ENCODE measurements at places on chromosomes 6 and 20.

- peak; percentile 97 for DNase-seq
These were observed 132.8 kb downstream of the CDK19 start for GRCh38 chr6:110682460-110682853.

GRCh38 chr6:6694368-6694780, 105.9 kb downstream of the LY86 start:
- no peak for DNase-seq

GRCh38 chr6:64404396-64404795, 768.8 kb downstream of the PHF3 start:
- no peak for DNase-seq

GRCh38 chr20:57695940-57696339, 13.9 kb downstream of the PMEPA1 start:
- DNase-seq, result no peak

- no peak for DNase-seq
These were observed 29.6 kb downstream of the PMEPA1 start for GRCh38 chr20:57680131-57680716.

- peak; percentile 39 for DNase-seq
These were observed at the start of the genes ARFRP1 and ZGPAT for GRCh38 chr20:63707558-63708300. Gene ARFRP1, minus strand, starts transcription at chr20:63707976. Its CDS starts 885 bp downstream, at chr20:63707091. Gene ZGPAT, plus strand, starts transcription at chr20:63708039. Its CDS starts 542 bp downstream, at chr20:63708581.

DNA sequence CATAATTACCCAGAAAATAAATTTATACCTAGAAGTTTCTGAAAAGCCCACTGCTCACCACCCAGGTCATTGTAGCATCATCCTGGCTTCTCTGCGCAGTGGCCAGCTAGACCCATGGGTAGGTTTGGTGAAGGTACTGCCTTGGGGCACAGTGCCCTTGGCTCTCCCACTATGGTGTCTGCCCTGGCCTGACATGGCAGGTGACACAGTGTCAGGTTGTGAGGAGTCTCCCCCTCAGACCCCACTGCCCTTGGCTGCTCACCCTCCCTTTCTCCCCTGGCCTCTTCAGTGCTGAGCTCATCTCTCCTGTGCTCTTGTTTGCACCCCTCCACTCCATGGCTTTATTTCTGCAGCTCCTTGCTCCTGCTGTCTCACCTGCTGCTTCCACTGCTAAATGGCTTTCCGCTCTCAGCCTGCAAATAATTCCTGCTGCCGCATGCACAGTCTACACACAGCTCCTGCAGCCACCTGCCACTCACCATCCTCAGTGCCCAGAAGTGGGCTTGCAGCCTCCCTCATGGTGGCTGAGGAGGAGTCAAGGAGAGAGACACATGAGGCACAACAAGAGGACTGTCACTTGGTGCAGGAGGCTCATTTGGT, 313.4 kb upstream of the MOCS1 start:
- DNase-seq, result peak; percentile 24

DNA sequence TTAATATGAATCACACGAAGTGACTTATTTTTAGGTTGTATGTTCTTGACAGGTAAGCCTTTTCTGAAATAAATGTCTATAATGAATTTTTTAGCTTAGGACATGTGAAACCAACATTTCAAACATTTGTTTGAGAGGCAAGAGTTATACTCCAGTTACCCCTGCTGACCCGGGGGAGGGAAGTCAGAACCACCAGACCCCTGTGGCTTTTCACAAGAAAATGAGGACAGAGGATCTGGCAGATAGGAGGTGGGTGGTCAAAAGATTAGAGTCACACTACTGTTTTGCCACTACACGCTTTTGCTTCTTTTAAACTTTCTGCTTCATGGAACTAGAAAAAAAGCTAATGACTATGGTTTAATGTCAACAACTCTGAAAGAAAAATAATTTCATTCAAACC, 27.5 kb upstream of the ADGRF4 start:
- DNase-seq, result no peak

- DNase-seq, result no peak
These were observed 178.2 kb downstream of the HDGFL1 start for GRCh38 chr6:22747571-22747970.

GRCh38 chr20:38806855-38807655, 1.6 kb downstream of the PPP1R16B start:
- DNase-seq, result no peak

- peak; percentile 94 for DNase-seq
These were observed 416.8 kb upstream of the SPTLC3 start for GRCh38 chr20:12591949-12592470.

DNA sequence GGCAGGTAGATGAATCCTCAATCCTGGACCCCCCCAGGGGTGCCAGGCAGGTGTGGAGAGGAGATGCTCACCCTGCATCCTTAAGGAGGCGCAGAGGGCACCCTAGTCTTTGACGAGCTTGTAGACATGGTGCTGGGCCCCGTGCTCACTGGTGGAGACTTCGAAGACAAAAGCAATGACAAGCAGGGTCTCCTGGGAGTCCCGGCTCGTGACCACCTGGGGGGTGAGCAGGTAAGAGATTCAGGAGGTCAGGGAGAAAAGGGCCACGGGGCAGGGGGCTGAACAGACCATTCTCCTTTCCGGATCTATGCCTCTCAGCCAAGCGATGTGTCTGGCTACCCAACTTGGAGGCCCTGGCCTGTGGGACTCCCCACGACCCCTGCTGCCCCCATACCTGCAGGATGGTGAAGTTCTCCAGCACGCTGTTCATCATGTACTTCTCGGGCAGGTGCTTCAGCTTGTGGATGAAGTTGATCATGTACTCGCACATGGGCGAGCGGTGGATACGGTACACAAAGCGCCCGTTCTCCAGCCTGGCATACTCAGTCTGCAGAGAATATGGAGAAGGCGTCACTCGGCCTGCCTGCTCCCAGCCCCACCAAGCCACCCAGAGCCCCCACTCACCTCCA, 6.9 kb downstream of the RPL10A start:
- no peak for DNase-seq

- DNase-seq, result no peak
These were observed 501.3 kb downstream of the CD109 start for GRCh38 chr6:74197310-74197709.

DNA sequence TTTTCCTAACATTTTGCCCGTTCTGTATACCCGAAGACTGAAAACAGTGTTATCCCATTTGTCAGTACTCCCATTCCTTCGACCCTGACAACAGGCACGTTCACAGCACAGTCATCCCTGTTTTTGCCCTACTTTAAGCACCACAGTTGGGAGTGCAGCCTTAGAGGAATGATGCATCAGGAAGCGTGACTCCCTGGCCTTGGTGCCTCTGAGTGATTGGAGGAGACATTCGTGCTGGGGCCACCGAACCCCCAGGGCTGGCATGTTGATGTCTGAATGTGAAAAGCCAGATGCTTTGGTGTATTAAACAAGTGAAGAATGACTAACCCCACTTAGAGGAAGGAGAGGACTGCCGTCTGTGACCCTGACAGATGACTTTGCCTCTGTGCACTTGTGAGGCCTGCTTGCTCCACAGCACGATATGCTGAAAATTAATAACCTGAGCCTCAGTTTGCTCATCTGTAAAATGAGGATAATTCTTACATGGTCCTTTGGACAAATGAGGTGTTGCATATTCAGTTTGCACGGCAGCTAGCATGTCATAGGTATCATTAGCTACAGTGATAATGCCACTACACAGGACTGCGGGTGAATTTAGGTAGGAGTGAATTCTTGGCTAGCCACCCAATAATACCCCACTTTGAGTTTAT, 36.0 kb downstream of the STK35 start:
- DNase-seq, result no peak

GRCh38 chr6:83198486-83199172, 5.5 kb downstream of the RWDD2A start:
- no peak for DNase-seq

GRCh38 chr6:90730151-90730673, 143.3 kb upstream of the MAP3K7 start:
- no peak for DNase-seq

DNA sequence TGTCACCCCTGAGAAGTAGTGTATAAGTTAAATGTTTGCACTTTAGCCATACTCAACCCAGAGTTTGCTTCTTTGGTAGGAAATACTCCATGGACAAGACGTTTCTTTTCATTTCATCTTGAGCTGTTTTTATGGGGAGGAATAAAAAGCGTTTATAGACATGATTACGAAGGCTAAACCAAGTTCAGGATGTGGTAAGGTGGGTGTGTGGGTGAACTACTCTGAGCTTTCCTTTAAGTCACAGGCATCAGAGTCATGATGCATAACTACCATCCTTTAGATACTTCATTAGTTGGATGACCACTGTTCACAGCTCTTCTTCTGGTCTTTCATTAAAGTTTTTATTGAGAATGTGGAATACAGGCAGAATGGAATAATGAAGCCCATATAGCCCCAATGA, 48.9 kb downstream of the EBF4 start:
- DNase-seq, result no peak

DNA sequence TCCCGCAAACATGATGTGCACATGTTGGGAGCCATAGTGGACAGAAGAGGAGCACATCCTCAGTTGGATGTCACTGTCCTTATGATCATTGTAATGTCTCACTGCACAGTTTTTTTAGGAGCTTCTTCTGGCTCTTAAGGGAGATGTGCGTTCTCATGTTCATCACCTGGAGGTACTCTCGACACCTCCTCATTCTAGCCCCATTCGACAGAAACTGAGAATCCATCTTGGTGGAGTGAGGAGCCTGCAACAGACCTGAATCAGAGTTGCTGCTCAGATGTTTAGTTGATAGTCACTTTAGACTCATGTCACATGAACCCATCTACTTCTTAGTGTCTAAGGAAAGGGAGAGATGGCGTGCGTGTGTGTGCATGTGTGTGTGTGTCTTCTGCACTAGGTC, 2.3 kb upstream of the BMP6 start:
- no peak for DNase-seq

- DNase-seq, result no peak
These were observed 111.1 kb downstream of the COL12A1 start for GRCh38 chr6:75094614-75095200.

- no peak for DNase-seq
These were observed 10.5 kb upstream of the FAM210B start for GRCh38 chr20:56348305-56348693.

- no peak for DNase-seq
These were observed 5.6 kb downstream of the BAG2 start for GRCh38 chr6:57177545-57178265.

DNA sequence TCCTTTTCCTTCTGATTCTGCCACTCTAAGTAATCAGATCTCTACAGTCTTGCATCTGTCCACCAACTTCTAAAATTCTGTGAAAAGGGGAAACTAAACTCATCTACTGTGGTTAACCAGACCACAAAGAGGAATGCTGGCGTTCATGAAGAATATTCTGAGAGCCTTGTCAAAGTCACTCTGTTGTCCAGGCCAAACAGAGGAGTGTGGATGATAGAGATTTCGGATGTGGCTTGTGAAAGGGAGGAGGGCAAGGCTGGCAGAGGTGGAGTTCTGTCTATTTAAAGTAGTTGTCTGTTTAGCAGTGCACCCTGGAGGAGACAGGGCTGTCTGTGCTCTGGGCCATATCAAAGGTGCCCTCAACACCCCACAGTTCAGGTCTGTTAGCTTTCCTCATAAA, 33.9 kb downstream of the CCN2 start:
- DNase-seq, result no peak

DNA sequence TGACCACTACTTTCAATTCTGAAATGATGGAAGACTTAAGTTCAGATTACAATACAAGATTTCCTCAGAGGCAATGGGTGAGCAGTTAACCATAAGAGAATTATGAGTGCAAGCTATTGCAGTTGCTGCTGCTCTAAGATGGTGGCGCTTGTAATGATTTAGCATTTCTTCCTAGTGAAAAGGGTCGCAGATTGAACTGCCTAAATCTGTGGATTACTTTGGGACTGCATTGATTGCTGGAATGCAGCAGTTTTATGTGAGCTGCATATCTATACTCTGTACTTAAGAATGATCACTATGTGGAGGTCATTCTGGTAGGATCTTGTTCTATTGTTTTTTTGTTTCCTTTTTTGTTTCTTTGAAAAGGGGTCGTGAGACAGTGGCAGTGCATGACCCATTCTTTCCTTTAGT, 5.3 kb downstream of the SCAF8 start:
- no peak for DNase-seq

GRCh38 chr6:111356551-111356950, 126.5 kb downstream of the REV3L start:
- no peak for DNase-seq

GRCh38 chr6:149636124-149636523, 12.4 kb downstream of the KATNA1 start:
- no peak for DNase-seq

DNA sequence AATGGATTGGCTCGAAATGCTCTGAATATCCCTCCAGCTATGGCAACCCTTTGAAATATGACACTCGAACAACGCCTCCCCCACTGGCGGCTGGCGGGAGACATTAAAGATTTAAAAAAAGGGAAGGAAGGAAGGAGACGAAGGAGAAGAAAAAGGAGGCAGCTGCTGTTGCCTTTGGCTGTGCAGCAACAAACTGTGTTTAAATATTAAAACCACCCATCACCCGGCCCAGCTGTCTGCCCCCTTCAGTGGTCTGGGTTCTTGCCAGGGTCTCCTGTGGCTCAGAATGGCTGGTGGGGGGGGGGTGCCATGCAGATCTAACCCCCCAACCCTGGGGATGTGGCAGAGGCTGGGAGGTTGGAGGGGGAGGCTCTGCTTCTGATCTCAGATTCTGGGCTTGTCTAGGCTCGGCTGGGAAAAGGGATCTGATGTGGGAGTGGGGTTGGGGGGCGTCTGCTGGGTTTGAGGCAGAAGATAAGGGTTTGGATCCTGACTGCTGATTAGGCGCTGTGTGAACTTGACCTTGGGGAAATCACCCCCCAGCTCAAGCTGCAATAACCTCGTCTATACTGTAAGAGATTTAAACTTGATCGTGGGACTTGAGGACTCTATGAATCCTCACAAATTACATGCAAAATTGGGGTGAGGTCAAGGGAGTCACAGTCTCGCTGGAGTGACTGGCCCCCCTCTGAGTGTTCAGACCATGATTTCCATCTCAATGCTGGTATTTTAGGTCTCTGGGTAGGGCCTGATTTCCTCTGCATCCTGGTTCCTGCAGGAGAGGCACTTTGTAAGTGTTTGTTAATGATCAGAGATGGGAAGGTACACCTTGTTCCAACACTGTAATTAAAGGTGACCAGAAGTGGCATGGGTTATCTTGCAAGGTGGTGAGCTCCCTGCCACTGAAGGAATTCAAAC, 40.3 kb upstream of the BLCAP start:
- no peak for DNase-seq

- no peak for DNase-seq
These were observed 351.7 kb downstream of the CDH4 start for GRCh38 chr20:61603715-61604114.

DNA sequence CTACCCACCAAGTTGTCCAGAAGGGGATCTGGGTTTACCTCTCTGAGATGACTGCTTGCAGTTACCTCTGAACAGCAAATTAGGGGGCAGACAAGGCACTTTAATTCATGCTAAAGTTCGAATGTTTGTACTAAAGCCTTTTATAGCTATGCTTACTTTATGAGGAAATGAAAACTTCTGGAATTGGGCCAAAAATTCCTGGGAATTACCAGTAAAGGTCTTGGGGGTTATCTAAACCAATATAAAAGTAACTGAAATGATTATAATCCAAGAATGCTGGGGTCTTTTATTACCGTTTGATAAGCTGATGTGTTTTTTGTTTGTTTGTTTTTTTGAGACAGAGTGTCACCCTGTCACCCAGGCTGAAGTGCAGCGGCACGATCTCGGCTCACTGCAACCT, 7.9 kb upstream of the LZTS3 start:
- no peak for DNase-seq
